ENCODE measurements at places on chromosomes 12 and 14.

- no peak for DNase-seq
Measured at GRCh38 chr14:100708425-100709288, 18.0 kb upstream of the DLK1 start.

DNA sequence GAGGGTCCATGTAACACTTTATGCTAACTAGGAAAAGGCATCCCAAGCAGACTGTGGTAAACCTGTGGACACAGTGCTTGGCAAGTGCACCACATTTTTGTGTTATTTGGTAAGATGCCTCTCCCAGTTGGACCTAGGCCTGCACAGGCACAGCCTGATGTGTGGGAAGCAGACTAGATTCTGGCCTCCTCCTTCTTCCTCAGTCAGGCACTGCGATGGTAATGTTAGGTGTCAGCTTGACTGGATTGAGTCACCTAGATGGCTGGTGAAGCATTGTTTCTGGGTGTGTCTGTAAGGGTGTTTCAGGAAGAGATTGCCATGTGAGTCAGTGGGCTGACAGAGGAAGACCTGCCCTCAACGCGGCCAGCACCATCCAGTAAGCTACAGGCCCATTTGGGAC is 25.3 kb upstream of the RHOJ start:
- no peak for DNase-seq

DNA sequence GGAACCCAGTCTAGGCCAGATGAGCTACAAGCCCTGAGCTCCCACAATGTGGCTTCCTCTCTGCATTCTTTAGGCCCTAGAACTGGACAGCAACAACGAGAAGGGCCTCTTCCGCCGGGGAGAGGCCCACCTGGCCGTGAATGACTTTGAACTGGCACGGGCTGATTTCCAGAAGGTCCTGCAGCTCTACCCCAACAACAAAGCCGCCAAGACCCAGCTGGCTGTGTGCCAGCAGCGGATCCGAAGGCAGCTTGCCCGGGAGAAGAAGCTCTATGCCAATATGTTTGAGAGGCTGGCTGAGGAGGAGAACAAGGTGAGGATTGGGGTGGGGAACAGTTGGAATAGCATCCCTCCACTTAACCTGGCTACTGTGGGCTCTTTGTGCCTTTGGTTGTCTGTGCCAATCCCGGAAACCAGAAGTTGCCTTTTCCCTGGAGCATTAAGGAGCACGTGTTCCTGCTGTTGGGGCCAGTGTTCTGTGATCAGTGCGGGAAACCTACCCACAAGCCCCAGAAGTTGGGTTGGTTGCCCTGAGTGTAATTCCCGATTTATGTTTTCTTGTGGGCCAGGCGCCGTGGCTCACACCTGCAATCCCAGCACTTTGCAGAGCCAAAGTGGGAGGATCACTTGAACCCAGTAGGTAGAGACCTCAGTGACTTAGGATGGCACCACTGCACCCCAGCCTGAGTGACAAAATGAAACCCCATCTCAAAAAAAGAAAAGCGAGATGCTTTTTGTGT is 6.4 kb downstream of the FKBP4 start:
- DNase-seq: no peak

DNA sequence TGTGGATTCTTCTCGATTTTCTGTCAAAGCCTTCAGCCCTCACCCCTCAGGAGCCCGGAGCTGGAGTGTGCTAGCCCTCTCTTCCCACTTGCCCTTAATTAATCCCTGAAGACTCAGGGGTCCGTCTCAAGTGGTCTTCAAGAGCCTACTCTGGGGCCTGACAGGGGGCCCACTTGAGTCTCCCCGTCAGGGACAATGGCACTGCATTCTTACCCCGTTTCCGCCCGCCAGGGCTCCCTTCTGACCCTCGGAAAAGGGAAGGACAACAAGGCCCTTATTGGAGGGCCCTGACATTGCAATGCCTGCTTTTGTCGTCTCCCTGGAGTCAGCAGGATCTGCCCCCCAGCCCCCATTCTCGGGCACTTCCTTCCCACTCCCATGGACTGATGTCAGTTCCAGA is 34.4 kb downstream of the TBX3 start:
- no peak for DNase-seq

DNA sequence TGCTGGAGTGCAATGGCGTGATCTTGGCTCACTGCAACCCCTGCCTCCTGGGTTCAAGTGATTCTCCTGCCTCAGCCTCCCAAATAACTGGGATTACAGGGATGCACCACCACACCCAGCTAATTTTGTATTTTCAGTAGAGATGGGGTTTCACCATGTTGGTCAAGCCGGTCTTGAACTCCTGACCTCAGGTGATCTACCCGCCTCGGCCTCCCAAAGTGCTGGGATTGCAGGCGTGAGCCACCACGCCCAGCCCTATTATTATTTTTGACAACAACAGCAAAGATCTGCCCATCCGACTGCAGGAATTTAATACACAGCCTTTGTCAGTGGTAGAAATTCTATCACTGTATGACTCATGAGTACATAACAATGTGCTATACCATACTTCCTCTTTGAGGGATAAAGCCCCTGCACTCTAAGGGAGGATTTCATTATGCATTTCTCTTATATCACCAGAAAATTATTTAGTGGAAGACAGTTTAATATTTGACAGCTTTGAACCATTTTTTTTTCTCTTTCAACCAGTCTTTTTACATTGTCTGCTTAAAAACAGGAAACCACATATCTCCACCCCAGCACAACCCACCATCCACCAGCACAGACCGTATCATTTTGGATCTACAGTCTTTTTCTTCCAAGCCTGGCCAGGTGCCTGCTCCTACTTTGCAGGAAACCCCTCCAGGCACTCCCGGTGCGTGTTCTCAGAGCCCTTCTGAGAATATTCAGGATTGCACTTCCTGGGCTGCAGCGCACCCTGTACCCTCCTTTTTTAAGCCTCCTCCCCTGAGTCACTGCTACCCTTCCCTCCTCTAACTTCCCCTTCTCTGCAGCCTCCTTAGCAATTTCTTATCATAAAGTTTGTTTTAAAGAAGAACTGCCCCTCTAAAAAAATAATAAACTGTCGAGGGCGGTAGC is 594 bp downstream of the ARHGDIB start:
- peak; percentile 45 for DNase-seq

DNA sequence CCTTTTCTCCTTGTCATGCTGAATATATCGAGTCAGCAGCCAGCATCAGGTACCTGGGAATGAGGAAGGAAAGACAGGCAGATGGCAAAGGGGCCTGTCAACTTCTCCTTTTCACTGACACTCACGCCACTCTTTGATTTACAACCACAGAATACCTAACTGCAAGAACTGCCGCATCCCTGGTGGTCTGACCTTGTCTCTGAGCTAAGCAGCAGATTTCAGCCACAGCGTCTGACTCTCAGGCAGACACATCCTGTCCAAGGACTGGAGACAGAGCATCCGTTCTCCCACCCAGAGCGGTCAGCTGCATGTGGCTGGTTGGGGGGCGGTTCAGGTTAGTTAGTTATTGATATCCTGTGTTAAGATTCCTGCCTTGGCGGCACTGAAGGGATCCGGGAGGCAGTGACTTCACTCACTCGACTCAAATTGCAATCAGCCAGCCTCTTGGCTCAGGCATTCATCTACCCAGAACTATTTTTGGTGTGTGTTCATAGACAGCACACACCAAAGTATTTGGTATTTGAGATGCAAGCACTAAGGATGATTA is 11.2 kb upstream of the MAP1LC3B2 start:
- DNase-seq: peak; percentile 39

- DNase-seq: no peak
Measured at GRCh38 chr14:104935026-104935650, 10.5 kb downstream of the PLD4 start.

- DNase-seq: no peak
Measured at GRCh38 chr12:80778005-80778541, 61.4 kb downstream of the MYF5 start.

GRCh38 chr12:40515041-40515816 is 177.0 kb upstream of the CNTN1 start:
- no peak for DNase-seq

- DNase-seq: no peak
Measured at GRCh38 chr12:5952031-5952430, 7.0 kb upstream of the ANO2 start.

- no peak for DNase-seq
Measured at GRCh38 chr14:73392329-73393257, 65.8 kb downstream of the NUMB start.

GRCh38 chr12:119207063-119207560 is 28.4 kb downstream of the HSPB8 start:
- no peak for DNase-seq

- DNase-seq: no peak
Measured at GRCh38 chr12:63870838-63871237, 26.3 kb downstream of the SRGAP1 start.

DNA sequence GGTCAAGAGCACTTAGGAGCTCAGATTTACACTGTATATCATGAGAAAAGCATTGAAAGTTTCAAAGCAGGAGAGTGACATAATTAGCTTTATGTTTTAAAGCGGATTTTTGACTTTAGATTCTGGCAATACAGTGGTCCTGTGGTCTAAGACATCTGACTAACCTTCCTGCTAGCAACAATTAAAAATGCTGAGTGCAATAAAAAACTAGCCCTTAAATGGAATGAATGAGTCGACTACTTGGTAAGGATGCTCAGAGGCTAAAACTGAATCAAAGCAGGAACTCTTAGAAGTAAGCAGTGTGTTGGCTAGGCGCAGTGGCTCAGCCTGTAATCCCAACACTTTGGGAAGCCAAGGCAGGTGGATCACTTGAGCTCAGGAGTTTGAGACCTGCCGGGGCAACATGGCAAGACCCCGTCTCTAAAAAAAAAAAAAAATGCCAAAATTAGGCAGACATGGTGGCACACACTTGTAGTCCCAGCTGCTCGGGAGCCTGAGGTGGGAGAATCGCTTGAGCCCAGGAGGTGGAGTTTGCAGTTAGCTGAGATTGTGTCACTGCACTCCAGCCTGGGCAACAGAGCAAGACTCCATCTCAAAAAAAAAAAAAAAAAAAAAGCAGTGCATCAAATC is 18.9 kb downstream of the BICD1 start:
- no peak for DNase-seq

GRCh38 chr14:98651037-98651436 is 621.0 kb downstream of the BCL11B start:
- no peak for DNase-seq

- DNase-seq: no peak
Measured at GRCh38 chr12:91817517-91817916, 328.1 kb downstream of the BTG1 start.

- peak; percentile 87 for DNase-seq
Measured at GRCh38 chr14:101823511-101824120, 62.1 kb downstream of the PPP2R5C start.

DNA sequence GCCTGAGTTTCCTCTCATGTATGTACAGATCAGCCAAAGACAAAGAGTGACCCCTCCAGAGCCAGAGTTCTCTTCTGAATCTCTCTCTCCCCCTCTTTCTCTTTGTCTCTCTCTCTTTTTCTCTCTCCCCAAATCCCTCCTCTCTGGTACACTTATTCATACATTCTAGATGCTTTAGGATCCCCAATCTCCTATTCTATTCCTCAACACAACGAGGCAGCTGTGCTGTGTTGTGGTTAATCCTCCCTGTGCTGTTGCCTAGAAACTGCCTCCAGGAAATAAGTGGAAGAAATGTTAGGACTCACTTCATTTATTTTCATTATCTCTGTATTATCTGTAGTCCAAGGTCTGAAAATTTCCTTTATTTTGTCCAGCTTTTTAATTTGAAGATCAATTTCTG is 350.5 kb upstream of the OR4E1 start:
- DNase-seq: no peak

DNA sequence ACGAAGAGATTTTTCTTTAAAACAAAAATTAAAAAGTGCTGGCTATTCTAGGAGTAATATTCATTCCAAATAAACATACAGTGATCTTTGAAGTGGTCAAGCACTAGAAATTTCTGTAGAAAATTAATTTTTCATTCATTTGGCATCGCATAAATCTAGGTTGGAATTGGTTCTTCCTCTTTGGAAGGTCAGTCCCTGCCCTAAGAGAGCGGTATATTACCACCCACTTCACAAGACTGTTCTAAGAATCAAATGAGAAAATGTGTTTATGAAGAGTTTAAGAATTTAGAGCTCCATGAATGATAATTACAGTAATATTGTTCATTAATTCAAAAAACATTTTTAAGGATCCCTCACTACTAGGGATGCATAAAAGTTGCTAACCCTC is 444 bp upstream of the GEMIN2 start:
- DNase-seq: no peak

DNA sequence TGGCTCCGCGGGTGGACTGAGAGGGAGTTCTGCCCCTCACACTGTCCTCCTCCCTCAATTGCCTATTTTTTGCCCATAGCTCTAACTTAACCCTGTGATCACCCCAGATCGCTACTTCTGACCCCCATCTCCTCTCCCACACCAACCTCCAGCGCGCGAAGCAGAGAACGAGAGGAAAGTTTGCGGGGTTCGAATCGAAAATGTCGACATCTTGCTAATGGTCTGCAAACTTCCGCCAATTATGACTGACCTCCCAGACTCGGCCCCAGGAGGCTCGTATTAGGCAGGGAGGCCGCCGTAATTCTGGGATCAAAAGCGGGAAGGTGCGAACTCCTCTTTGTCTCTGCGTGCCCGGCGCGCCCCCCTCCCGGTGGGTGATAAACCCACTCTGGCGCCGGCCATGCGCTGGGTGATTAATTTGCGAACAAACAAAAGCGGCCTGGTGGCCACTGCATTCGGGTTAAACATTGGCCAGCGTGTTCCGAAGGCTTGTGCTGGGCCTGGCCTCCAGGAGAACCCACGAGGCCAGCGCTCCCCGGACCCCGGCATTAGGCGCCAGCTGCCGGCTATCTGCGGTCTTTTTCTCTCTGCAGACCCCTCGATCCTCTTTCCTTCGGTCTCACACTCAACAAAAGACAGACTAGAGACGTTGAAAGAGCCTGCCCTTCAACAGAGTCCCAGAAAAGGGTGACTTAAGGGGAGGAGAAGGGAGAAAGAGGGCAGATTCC is 3.0 kb upstream of the TBX3 start:
- no peak for DNase-seq

- DNase-seq: no peak
Measured at GRCh38 chr12:31466768-31467167, 124.2 kb downstream of the DENND5B start.

DNA sequence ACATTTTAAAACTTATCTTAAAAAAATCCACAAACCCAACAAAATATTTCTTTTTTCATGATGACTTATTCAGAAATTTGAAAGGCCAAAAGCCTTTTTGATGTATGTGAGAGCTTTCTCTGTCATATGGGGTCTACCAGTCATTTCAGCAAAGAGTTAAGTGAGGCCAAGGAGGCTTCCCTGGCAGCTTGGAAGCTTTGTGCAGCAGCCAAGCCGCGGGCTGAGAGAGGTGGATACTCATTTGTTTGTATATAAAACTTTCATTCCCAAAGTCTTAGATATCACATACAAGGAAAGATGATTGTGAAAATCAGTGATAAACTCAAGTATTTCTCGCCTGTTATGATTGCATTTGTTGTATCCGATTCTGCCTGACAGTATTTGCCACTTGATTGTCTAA is 48.5 kb upstream of the RNU6-8 start:
- DNase-seq: no peak

GRCh38 chr12:76777765-76778216 is 13.9 kb downstream of the ZDHHC17 start:
- DNase-seq: no peak

DNA sequence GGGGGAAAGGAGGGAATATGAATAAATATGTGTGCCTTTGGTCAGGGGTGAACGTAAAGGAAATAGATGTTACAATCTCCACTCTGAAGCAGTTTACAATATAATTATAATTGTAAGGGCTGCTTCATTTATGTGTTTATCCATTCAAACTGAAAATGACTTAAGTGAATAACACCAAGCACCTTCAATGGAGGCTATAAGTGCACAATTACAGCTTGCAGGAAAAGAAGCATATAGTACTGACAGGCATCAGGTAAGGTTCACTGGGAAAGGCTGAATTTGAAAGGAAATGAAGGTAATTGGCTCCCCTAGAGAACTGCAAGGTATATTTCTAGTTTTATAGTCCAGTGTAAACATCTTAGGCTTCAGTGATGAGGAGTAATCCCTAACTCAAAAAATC is 192.7 kb downstream of the STXBP6 start:
- no peak for DNase-seq
